ENCODE measurements at places on chromosomes 3 and 15.
A peak's percentile ranks its signal among the peaks of the same experiment; 100 is the strongest.

DNA sequence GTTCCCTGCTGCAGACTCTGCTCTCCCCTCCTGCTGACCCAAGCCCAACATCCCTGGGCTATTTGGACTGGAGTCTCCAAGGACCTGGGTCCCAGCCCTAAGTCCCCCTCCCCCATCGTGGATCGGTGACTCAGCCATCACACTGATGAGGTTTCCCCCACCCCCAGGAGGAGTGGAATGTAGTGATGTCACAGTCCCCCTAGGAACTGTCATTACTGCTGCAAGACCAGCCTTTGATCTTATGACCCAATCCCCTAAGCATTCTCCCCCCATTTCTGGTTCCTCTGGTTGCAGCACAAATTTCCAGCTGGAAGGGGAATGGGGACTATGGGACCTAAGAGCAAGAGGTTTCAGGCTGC is 63.4 kb upstream of the CSPG4 start:
- peak; percentile 83 for DNase-seq

GRCh38 chr3:122930063-122930997 is 97.2 kb downstream of the SEMA5B start:
- DNase-seq: no peak

- peak; percentile 64 for DNase-seq
Observed at GRCh38 chr3:150779402-150779858, 16.5 kb upstream of the SIAH2 start.

- no peak for DNase-seq
Observed at GRCh38 chr3:193594946-193595689, 2.1 kb downstream of the OPA1 start.

GRCh38 chr3:191290311-191291025 is 38.7 kb upstream of the CCDC50 start:
- no peak for DNase-seq

- DNase-seq: no peak
Observed at GRCh38 chr15:99085413-99086326, 19.2 kb upstream of the SYNM start.

DNA sequence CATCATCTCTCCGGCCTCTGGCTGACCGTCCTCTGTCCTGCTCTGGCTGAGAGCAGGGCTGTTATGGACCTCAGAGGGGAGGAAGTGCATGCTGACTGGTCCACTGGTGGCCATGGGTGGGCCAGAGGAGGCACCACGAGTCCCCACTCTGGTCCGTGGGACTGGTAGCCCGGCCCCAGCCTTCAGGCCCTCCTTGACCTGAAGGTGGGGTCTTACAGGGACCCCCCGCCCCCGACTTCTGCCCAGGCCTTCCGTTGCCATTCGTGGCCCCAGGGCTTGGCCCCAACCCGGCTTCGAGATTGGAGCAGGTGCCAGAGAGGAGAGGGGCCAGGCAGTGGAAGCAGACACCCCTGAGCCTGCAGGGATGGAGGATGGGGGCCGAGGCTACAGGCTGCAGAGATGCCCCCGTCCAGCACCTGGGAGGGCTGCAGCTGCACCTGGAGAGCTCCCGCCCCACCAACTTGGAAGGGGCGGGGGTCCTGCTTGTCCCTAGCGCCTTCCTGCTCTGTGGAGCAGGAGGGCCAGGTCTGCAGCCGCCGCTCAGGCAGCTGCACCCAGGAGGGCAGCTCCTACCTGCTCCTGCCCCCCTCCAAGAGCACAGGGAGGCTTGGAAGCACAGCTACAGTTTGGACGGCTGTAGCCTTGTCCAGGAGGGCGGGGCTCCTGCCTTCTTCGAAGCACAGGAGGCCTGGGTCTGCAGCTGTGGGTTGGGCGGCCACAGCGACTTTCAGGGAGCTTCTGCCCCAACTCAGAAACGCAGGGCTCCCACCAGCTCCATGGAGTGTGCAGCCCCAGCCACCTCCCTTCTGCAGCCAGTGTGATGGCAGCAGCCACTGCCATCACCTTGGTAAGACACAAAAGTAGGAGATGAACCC is 142.5 kb downstream of the KLF13 start:
- DNase-seq: no peak

GRCh38 chr15:59315914-59316451 is 56.7 kb downstream of the MYO1E start:
- no peak for DNase-seq
